ENCODE measurements at places on chromosomes 1 and 21.

GRCh38 chr1:82844911-82845827 is 1044.4 kb downstream of the ADGRL2 start:
- DNase-seq: no peak

GRCh38 chr1:40922969-40923368 is 56.5 kb upstream of the CTPS1 start:
- no peak for DNase-seq

GRCh38 chr21:45607909-45608295 is 35.6 kb upstream of the PCBP3 start:
- DNase-seq: no peak

DNA sequence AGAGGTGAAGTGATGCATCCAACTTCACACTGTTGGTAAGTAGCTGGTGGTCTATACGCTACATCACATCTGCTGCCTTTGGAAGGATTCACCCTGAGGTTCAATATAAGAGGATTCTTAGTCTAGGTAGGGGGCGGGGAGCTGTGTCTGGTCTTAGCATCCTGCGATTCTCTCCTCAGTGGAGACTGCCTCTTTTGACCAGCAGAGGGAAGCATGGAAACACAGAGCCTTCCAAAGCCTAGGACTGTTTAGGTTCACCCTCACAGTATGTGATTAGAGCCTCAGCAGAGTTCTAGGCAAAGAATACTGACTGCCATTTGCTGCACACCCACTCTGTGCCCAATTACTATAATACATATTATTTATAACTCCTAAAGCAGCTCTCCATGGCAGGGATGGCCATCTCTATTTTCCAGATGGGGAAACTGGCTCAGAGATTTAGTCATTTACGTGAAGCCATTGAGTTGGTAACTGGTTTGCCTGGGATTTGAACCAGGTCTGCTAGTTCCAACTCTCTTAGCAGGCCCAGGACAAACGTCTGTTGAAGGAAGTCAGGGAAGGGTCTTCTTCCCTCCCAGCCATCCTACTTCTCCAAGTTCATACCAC is 28.9 kb upstream of the EFCAB14 start:
- DNase-seq: peak; percentile 11

- no peak for DNase-seq
These were observed 633.8 kb downstream of the PTPRC start for GRCh38 chr1:199272628-199273086.

- no peak for DNase-seq
These were observed 4.4 kb upstream of the OSBPL9 start for GRCh38 chr1:51612447-51612961.

GRCh38 chr1:154208677-154209388 is 2.7 kb upstream of the CFAP141 start:
- DNase-seq: no peak

GRCh38 chr1:53063744-53064515 is 1.9 kb downstream of the PODN start:
- no peak for DNase-seq

- DNase-seq: no peak
These were observed 20.6 kb upstream of the CENPF start for GRCh38 chr1:214582289-214582891.

DNA sequence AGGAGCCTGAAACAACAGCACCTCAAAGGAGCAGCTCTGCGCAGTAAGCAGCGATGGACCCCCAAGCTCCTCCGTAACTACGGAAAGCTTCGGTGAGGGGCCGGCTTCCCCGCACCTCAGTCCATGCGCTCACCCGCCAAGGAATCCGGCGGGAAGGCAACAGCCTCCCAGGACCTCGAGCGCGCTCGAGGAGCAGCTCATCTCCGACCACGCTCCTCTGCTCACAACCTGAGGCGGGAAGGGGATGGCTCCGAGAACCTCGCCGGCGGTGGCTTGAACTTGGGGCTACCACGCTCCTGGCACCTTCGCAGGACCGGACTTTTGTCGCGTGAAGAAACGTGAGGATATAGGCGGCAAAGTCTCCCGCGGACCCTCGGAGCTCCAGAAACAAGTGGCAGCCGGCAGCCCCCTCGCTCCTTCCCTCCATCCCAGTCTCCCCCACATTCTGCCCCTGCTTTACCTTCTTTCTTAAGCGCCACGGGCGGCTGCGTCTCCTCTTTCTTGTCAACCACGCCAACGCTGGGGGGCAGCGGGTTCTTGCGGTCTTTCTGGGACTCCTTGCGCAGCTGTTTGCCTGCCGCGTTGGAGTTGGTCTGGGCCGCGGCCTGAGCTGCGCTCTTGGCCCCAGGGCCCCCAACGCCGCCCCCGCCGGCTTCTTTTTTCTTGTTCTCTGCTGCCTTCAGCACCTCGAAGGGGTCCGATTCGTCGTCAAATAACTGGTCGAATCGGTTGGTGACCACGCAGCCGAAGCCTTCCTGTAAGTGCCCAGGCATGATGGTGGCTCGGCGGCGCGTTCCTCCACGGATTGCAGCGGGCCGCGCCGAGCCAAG is 459 bp downstream of the SERBP1 start:
- DNase-seq: peak; percentile 40

- no peak for DNase-seq
These were observed 82.0 kb downstream of the IFI44 start for GRCh38 chr1:78731674-78732073.

- DNase-seq: no peak
These were observed 6.8 kb downstream of the BACH1 start for GRCh38 chr21:29305561-29305960.

- DNase-seq: no peak
These were observed 168.9 kb upstream of the HMCN1 start for GRCh38 chr1:185565302-185565701.

DNA sequence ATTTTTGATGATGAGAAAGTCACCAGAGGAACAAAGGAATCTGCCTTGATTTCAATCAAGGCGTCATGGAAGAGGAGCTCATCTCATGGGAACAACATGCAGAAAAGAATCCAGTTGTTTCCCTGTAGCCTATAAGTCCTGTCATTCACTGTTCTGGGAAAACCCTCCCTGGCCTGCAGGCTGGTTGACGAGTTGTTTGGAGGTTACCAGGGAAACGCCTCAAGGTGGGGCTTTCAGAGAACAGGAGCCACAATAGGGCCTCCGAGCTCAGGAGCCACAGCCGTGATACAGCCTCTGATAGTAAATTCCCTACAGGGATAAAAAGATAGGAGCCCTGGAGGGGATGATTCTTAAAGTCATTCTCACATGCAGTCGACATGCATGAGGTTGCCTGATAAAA is 135.2 kb downstream of the PSMG1 start:
- DNase-seq: no peak

DNA sequence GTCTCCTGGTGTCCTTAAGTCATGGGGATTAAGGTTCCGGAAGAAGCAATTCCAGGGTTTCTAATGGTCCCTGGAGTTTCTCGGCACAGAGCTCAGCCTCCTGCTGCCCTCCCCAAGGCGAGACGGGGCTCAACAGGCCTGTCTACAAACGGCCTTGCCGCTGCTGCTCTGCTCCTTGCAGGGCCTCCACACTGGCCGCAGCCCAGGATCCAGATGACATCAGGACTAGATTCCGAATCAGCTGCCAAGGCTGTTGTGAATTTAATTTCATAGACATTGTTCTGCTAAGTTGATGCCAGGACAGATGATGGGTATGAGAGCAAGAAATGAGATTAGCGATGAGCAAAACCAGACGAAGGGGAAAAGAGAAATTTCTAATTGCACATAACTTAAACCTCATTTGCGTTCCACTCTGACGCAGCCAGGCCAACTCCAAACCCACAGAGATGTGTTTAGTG is 103.6 kb upstream of the BACE2 start:
- no peak for DNase-seq

GRCh38 chr1:215594640-215595039 is 27.5 kb downstream of the KCTD3 start:
- no peak for DNase-seq

- no peak for DNase-seq
These were observed 7.1 kb downstream of the BTF3L4 start for GRCh38 chr1:52063192-52063591.

GRCh38 chr1:116806671-116807070 is 52.4 kb downstream of the CD2 start:
- no peak for DNase-seq

- DNase-seq: no peak
These were observed 56.4 kb downstream of the MT1HL1 start for GRCh38 chr1:236947794-236948193.

- no peak for DNase-seq
These were observed 24.0 kb upstream of the QSOX1 start for GRCh38 chr1:180130651-180131050.

DNA sequence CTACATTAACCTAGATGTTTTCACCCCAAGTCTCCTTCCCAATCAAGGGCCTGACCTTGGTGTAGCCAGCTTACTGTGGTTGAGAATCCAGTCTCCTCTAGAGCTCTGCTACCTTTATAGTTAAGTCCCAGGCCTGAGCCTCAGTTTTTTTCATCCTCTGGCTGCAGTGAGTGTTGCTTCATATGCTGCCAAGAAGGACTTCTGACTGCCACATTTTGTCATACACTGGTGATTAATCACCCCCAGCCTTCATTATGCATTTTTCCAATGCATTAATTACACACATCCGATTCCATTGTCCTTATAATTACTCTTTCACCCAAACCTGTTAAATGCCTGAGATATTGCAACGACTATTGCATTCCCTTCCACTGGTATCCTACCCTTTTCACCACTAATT is 66.3 kb upstream of the FGGY start:
- no peak for DNase-seq

- DNase-seq: no peak
These were observed 2.3 kb downstream of the PACC1 start for GRCh38 chr1:212412374-212412773.

DNA sequence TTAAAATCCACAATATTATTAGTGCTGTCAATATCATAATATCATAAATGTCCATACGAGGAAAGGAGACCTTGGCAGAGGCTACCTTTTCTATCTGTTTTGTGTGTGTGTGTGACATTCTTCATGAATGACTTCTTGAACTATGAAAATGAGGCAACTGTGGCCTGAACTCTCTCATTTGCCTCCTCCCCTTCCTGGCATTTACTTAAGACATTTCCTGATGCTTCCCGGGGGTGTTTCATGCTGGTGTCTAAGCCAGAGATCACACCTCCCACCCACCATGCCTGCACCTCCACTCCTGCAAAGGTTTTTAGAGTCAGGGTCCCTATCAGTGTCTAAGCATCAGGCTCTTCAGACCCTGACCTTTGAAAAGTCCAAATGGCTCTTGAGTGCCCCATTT is 420.9 kb downstream of the KIF26B start:
- DNase-seq: no peak

GRCh38 chr1:10965546-10966226 is 46.8 kb upstream of the TARDBP start:
- DNase-seq: no peak

GRCh38 chr1:161119092-161119903 is 1.4 kb downstream of the NIT1 start:
- DNase-seq: no peak

DNA sequence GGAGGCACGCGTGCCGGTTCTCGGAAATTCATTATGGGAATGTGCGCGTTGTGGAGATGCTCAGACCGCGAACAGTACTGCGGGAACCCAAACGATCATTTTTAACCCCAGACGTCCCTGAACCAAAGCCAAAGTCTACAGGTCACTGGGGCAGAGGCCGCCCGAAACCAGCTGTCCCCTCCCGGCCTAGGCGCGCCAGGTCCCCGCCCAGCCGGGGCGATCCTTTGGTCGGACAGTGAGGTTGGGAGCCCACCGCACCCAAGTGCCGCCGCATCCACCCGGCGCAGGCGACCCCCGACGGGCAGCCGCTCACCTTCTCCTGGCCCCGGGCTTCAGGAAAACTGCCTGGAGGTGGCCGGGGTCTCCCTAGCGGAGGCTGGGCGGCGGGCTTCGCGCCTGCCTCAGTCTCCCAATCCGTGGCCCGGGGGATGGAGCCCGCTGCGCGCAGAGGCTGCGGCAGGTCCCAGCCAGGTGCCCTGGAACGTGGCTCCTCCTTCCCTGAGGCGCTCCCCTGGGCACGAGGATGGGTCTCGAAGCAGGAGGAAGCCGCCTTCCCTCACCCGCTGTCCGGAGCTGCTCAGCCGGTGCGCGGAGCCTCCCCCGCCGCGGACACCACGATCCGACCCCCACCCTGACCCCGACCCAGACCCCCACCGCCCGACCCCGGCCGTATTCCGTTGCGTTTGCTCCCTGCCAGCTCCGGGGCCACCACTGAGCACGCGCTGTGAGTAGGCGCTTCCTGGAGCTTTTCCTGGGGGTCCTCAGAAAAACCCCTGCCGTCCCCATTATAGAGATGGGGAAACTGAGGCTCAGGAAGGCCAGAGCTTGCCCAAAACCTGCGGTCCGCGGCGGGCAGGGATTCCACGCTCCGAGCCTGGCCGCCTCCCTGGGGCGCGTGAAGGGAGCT is 8.1 kb upstream of the SLX9 start:
- DNase-seq: no peak

DNA sequence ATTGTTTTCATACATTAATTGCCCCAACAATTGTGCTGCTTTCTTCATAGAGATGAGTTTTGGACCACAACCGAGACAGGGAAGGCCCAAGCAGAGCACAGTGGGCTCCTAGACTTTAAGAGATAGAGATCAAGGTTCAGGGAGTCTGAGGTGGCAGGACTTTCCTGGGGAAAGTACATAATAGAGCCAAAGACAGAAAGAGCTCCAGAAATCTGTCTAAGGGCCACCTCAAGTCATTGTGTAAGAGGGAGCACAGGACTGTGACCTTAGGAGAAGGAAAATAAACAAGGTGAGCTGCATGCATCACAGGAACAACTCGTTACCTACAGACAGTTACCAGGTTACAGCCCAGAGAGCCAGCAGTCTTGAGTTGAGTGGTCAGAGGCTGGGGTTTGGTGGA is 41.3 kb upstream of the CR2 start:
- no peak for DNase-seq

- DNase-seq: no peak
These were observed 14.0 kb downstream of the PLA2G2E start for GRCh38 chr1:19909392-19909791.

GRCh38 chr1:203557390-203557789 is 63.4 kb downstream of the OPTC start:
- no peak for DNase-seq

- DNase-seq: no peak
These were observed 112.5 kb upstream of the ST6GALNAC5 start for GRCh38 chr1:76754730-76755129.

DNA sequence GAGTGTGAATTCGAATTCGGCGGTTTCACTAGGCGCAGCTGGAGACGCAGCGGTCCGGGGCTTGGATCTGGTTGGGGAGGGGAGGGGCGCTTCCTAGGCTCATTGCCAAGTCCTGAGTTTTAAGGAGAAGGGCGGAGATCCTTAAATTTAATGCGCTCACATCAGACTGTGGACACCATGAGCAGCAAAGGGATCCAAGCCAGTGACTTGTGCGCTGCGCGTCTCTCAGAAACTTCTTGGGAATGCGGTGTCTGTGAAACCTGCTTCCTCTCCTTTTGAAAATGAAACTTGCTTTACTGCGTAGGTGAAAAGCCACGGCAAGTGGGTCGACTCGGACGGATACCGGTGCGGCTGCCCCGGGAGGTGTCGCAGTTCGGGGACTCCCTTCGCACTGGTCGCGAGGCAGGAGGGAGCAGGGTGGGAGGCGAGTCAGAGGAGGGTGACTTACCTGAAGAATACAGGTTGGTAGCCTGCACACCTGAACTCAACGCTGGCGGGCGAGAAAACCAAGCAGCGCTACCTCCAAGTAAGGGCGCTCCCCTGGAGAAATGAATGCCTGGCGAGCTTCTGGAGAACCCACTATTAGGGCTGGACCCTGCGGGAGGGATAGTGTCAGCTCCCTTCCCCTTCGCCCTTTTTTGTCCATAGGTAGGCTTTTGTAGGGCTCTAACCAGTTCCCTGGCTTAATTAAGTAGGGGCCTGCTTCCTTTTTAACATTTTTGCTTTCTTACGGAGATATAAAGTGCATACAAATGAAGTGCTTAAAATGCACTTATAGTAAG is 992 bp downstream of the TENT5C start:
- DNase-seq: no peak
